ENCODE measurements at places on chromosomes 3 and 15. TPM values are rescaled to one million over a fixed set of nuclear protein-coding genes. Genes with fewer than 3 reads are reported as not detected.

GRCh38 chr3:175335229-175335628 lies 476.1 kb downstream of the NAALADL2 start:
- peaks cover 19% of the 10 kb centered on the region for H3K4me1 ChIP-seq
- no peak for DNase-seq
- H3K4me3 ChIP-seq: no peak overlapping the region

Gene SLC24A1
- total RNA-seq: 14.8 TPM

DNA sequence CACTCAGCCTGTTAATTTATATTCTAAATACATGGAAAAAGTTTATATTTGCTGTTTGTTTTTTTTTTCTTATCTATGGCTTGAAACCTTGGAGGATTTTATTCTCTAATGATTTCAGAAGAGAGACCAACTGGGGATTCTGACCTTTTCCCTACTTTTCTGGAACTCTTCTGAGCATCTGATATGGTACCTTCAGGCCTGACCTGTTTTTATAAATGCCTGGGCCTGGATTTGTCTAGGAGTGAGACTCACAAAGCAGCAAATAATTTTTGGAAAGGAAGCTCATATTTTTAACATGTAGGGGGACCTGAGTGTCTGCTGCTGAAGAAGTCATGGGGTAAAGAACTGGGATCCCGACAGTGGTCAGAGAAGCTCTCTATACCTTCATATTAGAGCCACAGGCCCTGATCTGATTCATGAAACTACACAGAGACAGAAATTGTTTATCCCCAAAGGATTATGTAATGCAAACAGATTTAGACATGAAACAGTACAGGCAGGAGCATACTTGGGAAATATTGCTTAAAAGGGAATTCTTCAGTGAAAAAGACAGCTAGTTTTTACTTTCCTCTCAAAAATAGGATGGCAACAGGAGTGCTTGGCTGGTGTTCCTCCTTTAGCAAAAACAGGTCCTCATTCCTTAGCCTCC lies 15.9 kb downstream of the PPM1L start:
- H3K4me1 ChIP-seq: no peaks in the 10 kb centered on the region
- no peak for DNase-seq
- H3K27ac ChIP-seq: no peak overlapping the region
- H3K4me3 ChIP-seq: no peak overlapping the region
- H3K36me3 ChIP-seq: no peaks in the 10 kb centered on the region

Gene DGKG
- not detected for total RNA-seq

Gene KBTBD13
- total RNA-seq: not detected

DNA sequence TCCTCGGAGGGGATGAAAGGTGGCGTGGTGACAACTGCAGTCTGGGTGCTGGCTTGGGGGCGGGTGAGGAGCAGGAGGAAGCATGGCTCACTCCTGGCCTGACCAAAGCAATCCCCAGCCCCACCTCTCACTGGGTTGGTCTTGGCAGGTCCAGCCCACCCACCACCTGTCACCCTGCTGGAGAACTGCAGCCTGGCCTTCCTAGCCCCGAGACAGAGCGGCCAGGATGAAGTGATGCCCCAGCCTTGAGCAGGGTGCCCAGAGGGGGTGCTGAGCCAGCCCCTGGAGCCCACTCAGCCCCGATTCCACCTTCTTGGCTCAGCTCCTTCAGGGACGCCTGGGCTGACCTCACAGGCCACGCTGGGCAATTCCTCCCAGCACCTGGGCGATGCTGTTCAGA lies 89.9 kb downstream of the IQSEC1 start:
- no peak for DNase-seq
- H3K4me3 ChIP-seq: no peak overlapping the region
- H3K27me3 ChIP-seq: no peaks in the 10 kb centered on the region
- H3K27ac ChIP-seq: no peak overlapping the region

- H3K36me3 ChIP-seq: peaks cover 20% of the 10 kb centered on the region
- peaks cover 29% of the 10 kb centered on the region for H3K27me3 ChIP-seq
These were observed at the start of gene MEIS2 for GRCh38 chr15:37100109-37100965. TSS of gene MEIS2 (minus strand) at chr15:37100549. CDS start at chr15:37099466, 1,083 bp downstream.

Gene LDHAL6B
- total RNA-seq: not detected

- peaks cover 11% of the 10 kb centered on the region for H3K4me1 ChIP-seq
- H3K27me3 ChIP-seq: peaks cover 11% of the 10 kb centered on the region
- H3K36me3 ChIP-seq: no peaks in the 10 kb centered on the region
- no peak overlapping the region for H3K27ac ChIP-seq
- peak overlapping the region; percentile 43 for H3K4me3 ChIP-seq
These were observed 82.7 kb upstream of the SLC6A6 start for GRCh38 chr3:14319654-14320182.

Gene IDH3A
- 47.4 TPM for total RNA-seq
